ENCODE measurements at places on chromosomes 1 and 21. TPM values are rescaled to one million over a fixed set of nuclear protein-coding genes. Genes with fewer than 3 reads are reported as not detected.

DNA sequence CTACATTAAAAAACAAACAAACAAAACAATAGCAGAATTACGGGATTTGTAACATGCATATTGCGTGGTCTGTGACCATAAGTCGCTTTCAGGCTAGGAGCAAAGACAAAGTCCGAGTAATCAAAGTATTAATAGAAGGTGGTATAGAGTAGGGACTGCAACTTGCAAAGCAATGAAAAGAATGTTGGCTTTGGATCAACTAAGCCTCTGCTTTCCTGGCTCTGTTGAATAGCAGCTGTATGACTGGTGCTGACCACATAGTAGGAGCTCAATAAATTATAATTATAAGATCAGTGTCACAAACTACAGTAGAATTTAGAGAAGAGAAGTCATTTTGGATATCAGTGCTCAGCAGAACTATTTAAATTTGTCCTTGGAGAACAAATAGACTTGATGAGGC lies 586.4 kb downstream of the DPYD start:
- DNase-seq, result no peak

GRCh38 chr1:91054780-91055481 lies 33.1 kb upstream of the ZNF644 start:
- DNase-seq, result no peak

DNA sequence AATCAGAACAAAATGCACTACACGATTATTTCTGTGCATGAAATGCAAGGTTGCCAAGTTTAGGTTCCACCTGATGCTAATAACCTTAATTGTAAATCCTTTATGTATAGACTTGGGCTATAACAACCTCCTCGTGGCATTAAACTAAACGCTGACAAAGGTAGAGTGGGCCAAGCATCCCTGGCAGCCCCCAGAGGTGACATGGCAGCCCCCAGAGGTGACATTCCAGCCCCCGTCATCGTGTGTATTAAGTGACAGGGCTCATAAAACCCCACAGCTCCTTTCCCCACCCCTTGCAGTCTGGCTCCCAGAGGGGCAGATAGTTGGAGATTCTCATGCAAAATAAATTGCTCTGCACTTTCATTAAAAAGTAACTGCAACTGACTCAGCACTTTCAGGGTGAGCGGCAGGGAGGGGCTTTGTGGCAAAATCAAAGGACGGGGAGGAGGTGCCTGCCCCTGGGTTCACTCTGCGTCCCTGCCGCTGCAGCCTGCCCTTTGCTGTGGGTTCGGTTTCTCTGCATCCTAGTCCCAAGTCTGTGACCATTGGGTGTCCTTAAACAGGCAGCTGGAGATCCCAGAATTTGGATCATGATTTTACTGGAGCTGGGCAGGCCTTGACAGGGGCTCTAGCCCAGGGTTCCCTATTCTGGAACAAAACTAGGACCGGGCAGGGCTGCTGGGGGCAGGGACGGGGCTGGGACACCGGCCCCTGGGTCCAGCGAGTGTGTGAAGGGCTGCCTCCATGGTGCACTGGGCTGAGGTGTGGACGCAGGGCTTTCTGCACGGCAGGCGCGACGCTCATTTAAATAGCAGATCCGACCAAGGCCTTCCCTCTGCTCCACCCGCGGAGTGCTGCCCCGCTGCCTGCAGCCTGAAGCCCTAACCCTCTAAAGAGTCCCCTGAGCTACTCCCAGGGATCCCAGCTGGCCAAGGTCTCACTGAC lies 234.9 kb upstream of the VAMP3 start:
- DNase-seq, result no peak

GRCh38 chr1:44236490-44237272 lies 23.4 kb downstream of the DMAP1 start:
- no peak for DNase-seq

Gene BGLAP
- total RNA-seq, result 1.2 TPM

Gene CD53
- 7.4 TPM for total RNA-seq

Gene PAPPA2
- total RNA-seq, result 3.1 TPM

Gene MYOG
- not detected for total RNA-seq

Gene KRTAP20-4
- not detected for total RNA-seq

Data from colonic mucosa (tissue), 4 donors.